Renal cortical epithelial cell (primary cell): ENCODE measurements at places on chromosomes 5 and 9. TPM values are rescaled to one million over a fixed set of nuclear protein-coding genes. Genes with fewer than 3 reads are reported as not detected.

Gene SH3PXD2B
- total RNA-seq, result 8.3 and 12.9 TPM in 2 replicates

Gene ENHO
- total RNA-seq, result 0.30 TPM in 1 of 2 replicates, not detected in the other

- DNase-seq, result no peak
These were observed 80.3 kb downstream of the ADAMTSL1 start for GRCh38 chr9:18554244-18554643.

- no peak for DNase-seq
These were observed 11.8 kb upstream of the CHD1 start for GRCh38 chr5:98940581-98940980.

GRCh38 chr5:149206524-149207141 lies 65.0 kb upstream of the AFAP1L1 start:
- no peak for DNase-seq

- DNase-seq, result peak; percentile 82
These were observed 12.9 kb upstream of the MOB3B start for GRCh38 chr9:27542508-27542907.

DNA sequence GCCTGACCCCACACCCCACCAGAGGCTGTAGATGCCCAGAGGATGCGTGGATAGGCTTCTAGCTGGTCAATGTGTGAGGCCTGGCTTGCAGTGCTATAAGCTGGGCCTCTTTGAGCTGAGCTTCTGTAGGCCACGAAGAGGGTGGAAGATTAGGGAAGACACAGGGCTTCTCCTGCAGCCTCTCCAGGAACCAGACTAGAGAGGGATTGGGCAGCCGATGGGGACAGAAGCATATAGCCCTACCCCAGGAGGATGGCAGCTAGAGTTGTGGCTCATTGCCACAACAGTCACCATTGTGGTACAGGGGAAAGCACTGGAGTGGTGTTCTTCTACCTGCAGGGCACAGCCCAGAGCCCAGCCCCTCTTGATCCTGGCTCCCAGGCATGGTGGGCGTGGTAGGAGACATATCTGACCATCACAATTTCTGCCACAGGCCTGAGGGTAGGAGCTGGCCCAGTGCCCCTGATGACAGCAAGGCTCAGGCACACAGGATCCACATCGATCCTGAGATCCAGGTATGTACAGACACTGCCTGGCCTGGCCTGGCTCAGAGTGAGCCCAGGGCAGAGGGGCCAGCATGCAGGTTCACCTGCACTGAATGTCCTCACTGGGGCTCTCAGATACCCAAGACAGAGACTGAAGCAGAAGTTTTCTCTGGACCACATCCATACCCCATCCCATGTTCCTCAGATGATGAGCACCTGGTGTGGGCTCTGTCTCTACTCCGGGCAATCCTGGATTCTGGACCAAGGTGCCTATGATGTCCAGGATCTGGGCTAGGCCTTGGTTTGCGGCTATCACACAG lies 8.7 kb downstream of the PDLIM4 start:
- no peak for DNase-seq

- peak; percentile 89 for DNase-seq
These were observed 105.6 kb downstream of the SUSD1 start for GRCh38 chr9:112069318-112070169.

GRCh38 chr9:85884256-85884655 lies 56.7 kb upstream of the NAA35 start:
- DNase-seq, result no peak

GRCh38 chr5:115262011-115262320 lies 711 bp downstream of the PGGT1B start:
- DNase-seq, result no peak

GRCh38 chr5:32932241-32932935 lies 221.3 kb downstream of the NPR3 start:
- no peak for DNase-seq

DNA sequence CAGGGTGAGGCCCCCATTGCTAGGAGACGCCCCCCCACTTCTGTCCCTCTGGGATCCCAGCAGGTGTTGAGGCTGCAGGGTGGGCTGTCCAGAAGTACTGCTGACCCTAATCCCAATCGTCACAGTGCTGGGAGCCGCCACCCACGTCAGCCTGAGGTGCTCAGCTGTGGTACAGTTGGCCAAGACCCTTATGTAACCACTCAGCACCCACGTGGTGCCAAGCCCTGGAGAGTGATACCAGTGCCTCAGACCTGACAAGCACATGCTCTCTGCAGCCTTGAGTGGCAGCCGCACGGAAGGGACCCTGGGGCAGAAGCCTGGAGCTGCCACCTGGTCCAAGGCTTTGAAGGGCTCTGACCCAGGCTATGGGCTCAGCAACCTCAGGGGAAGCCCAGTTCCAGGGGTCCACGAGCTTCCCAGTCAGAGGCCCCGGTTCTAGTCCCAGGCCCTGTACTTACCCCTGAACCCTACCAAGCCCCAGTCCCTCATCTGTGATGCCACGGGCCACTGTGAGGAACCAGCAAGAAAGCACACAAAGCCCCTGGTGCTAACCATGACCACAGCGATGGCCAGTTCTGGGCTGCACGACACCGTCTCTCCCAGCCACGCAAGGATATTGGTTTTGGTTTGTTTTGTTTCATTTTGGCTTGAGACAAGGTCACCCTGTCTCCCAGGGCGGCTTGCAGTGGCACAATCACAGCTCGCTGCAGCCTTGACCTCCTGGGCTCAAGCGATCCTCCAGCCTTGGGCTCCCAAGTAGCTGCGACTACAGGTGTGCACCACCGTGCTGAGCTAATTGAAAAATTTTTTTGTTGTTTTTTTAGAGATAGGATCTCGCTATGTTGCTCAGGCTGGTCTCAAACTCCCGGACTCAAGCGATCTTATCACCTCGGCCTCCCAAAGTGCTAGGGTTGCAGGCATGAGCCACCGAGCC lies 50.7 kb downstream of the DBH start:
- no peak for DNase-seq

GRCh38 chr9:6942406-6942805 lies 184.6 kb downstream of the KDM4C start:
- no peak for DNase-seq

DNA sequence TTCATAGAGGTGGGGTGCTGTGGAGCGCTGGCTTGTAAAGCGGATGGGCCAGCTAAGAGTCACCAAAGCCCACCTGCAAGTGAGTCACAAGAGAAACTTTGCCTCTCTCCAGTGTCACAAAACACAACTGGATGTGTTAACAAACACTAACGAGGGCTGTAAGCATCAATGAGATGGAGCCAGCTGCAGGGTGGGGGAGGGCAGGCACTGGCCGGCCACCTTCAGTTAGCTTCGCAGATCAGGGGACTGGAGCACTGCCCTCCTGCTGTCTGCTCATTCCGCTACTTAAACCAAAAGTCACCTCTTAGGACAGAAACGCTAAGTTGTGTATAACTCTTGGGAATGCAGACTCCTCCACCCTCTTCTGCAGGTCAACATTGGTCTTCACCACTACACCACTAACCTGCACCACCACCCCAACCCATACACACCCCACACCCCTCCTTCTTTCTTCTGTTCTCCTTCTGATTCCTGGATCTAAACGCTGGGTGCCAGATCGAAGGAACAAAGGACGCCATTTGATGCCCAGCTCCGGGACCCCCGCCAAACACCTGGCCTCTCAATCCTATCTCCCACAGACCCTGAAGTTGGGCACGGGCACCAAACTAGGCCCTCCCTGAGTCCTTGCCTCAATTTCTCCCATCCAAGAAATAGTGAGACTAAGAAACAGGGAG lies 2.1 kb downstream of the ARSI start:
- DNase-seq, result no peak

DNA sequence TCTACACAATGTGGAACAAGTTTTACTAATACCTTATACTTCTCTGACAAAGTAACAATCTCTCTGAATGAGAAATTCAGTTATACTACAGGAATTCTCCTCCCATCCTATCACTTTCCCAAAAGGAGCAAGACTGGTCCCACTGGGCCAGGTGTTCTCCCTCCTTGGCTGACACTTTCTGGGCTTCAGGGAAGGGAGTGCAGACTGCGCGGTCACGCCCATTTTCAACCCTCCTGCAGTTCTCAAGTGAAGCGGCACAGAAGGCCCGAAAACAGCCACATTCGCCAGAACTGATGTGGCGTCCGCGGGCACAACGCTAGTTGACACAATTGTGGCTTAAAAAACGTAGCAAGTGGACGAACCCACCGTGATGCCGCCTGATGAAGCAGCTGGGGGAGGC lies 603 bp downstream of the SAXO1 start:
- DNase-seq, result no peak

DNA sequence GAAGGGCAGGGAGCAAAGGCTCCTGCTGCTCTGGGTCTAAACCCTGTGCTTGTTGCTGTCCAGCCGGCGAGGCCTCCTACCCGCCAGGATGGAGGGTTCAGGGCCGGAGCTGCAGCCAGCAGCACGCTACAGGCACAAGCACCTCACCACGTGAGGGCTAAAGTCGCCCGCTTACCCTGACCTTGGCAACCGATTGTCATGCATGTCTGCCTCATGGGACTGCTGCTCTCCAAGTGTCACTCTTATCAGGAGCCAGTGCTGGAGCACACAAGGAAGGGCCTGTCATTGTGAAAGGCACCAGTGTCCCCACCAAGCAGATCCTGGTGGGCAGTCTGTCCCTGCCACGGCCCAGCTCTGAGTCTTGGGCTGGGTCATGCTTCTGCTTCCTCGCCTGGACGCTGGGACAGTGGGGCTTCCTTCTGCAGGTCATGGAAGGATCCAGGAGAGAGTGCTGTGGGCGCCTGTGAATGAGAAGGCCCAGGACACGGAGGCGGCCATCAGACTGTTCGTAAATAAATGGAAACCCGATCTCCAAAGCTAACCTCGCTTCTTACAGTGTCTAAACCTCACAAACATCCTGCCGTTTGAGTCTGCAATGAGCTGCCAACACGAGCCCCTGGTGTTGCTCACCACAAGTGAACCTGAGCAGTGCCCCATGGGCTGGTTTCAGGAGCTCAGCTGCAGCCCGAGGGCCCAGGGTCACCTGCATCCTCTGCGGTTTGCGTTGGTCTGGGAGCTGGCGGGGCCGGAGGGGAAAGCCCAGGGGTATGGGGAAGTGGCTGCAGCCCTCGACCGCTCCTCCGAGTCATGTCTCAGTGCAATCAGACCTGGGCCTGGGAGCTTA lies 58.2 kb upstream of the RXRA start:
- DNase-seq, result no peak

DNA sequence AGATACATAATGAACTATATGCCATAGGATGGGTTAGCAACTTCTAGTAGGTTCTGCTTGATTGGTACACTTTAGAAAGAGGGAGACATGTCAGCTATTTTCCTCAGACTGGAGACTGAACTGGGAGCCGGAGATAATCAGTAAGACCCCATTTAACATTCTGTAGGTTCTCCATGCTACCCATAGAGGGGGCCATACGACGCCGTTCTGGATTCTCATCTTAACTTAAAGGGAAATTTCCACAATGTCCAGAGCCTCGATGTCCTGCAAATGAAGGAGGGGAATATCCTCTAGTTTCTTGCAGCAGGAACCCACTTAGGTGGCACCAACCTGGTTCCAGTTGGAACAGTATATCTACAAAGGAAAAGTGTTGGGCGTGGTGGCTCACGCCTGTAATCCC lies 22.3 kb upstream of the NPM1 start:
- no peak for DNase-seq

DNA sequence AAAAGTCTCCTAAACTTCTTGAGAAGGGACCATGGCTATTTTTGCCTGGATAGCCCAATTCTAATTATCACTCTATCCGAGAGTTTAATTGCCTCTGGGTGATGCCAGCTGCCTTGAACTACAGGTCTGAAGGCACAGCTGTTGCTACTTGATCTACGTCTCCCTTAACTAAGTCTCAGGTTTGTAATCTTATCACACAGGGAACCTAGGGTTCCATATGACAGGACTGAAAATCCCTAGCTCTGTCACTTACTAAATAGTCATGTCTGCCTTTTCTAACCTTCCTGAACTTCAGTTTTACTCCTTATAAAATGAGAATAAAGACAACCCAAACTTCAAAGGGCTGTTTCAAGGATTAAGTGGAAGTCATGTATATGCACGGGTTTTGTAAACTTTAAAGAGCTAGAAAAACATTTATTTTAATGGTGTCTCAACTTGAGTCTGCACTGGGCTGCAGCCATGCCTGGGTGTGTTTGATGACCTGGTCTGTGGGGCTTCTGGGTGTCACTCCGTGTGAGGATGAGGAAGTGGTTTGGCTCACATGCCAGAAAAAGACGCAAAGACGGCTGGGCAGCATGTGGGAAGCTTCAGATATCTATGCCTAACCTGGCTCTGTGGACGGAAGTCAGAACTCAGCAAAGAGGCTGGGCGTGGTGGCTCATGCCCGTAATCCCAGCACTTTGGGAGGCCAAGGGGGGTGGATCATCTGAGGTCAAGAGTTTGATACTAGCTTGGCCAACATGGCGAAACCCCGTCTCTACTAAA lies 129.3 kb upstream of the SLC44A1 start:
- DNase-seq, result no peak

GRCh38 chr9:80498001-80498555 lies 926.3 kb downstream of the TLE4 start:
- DNase-seq, result no peak

DNA sequence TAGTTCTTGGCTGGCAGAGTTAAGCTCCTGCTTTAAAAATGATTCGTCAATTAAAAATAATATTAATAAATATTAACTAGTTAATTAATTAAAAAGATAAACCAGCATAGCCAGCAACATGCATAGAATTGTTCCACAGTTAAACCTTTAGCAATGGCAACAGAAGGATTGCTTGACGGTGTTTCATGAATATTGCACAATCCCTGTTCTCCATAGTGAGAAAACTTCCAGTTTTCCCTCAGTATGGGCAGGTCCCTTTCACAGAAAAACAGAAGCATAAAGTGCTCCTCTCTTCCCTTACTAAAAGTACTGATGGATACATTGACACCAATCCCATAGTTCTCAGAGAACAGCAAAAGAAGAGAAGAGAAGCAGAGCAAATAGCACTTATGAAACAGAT lies 71.4 kb upstream of the CAST start:
- DNase-seq, result peak; percentile 47

DNA sequence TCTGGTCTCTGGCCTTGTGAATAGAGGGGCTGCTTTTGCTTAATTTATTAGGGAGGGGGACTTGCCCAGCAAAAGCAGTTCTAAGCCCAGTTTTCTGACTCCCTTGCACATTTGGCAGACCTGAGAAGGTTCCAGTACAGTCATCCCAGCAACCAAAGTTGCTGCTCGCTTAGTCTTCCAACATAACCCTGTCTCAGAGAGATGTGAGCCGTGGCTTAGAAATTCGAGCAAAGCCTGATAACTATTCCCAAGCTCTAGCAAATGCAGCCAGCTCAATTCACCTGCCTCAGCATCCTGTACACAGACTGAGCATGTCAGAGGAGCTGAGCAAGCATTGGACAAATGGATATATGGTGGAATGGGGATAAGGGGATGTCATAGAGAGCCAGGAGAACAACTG lies 401.9 kb downstream of the SPOCK1 start:
- no peak for DNase-seq

- peak; percentile 67 for DNase-seq
These were observed 325.6 kb downstream of the ENC1 start for GRCh38 chr5:74314906-74315305.

- DNase-seq, result no peak
These were observed 374.9 kb downstream of the TLE4 start for GRCh38 chr9:79946712-79947111.

- no peak for DNase-seq
These were observed 62.0 kb downstream of the ANKRD33B start for GRCh38 chr5:10625700-10626472.

DNA sequence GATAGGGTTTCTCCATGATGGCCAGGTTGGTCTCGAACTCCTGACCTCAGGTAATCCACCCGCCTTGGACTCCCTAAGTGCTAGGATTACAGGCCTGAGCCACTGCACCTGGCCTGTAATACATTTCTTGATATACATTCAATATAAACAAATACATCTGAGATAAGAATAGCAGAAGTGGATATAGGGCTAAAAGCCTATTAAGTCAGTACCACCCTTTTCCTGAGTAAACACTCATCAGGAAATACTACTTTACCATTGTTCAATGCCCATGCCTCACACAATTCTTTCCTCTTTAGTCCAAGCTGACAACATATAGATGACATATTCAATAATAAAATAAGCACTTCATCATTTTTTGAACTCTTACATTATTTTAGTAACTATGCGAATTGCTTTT lies 64.8 kb downstream of the MRPS27 start:
- DNase-seq, result no peak
